Common myeloid progenitor, CD34-positive (primary cell): ENCODE measurements at places on chromosomes 7 and 10.

GRCh38 chr10:12511651-12512050 lies 162.3 kb downstream of the CAMK1D start:
- no peak for DNase-seq

GRCh38 chr10:106396192-106396591 lies 768.3 kb downstream of the SORCS1 start:
- DNase-seq, result no peak

DNA sequence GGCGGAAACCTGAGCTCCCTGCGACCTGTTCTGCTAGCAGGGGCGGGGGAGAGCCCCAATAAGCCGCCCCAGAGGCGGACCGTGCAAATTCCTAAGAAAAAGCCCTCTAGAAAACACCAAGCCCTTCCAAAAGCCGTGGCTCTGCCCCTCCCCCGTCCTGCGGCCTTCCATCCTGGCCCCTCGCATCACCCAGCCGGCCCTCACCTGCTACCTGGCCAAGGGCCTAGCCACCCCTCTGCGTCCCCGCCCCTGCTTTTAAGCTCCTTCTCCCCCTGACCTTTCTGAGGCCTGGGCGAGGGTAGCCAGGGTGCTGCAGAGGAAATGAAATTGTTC lies 24.9 kb downstream of the SKIDA1 start:
- no peak for DNase-seq

- no peak for DNase-seq
Measured at GRCh38 chr10:48973065-48973464, 33.4 kb upstream of the LRRC18 start.

- DNase-seq, result peak; percentile 14
Measured at GRCh38 chr7:130363026-130363847, 17.1 kb upstream of the CPA1 start.

DNA sequence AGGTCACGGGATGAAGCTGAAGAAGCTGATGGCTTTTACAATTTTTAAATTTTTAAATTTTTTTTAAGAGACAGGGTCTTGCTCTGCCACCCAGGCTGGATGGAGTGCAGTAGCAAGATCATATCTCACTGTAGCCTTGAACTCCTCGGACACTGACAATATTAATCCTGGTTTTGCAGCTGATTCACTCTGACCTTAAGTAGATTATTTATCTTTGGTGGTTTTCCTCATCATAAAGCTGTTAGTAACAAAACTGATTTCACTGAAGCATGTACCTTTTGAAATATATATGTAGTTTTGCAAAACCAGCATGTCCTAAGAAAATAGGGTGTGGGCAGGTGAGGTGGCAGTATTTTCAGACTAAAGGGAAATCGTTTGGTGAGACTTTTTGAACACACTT lies 56.0 kb downstream of the DYNC2I1 start:
- no peak for DNase-seq

DNA sequence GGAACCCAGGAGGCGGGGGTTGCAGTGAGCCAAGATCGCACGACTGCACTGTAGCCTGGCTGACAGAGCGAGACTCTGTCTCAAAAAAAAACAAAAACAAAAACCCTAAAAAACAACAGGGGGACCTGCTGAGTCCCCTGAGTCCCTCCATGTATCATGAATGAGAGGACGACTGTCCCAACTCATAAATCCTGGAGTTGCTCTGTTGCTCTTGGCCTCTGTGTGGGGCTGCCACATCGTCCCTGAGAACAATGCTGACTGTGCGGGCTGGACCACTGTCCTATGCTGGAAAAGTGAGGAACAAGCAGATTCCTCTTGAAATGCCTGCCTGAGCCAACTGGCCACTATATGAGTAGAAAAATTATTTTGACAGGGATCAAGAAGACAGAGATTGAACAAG lies 122.5 kb downstream of the IDE start:
- DNase-seq, result no peak

DNA sequence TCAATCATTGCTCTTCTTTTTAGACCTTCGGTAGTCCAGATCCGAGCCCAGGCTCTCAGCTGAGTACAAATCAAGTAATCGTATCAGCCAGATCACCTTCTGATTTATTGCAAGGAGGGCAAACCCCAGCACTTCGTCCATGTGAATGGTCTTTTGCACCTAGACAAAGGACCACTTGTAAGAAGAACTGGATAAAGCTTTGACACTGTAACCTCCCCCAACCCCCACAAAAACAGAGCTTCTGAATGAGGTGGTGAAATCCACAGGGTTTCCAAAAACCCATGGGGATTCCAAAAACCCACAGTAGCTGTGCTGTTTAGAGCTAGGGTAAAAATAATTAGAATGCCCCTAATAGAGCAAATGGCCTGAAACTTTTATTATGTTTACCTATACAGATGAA lies 148.8 kb upstream of the ODAD2 start:
- no peak for DNase-seq

GRCh38 chr10:26291721-26292480 lies 75.3 kb downstream of the GAD2 start:
- no peak for DNase-seq

DNA sequence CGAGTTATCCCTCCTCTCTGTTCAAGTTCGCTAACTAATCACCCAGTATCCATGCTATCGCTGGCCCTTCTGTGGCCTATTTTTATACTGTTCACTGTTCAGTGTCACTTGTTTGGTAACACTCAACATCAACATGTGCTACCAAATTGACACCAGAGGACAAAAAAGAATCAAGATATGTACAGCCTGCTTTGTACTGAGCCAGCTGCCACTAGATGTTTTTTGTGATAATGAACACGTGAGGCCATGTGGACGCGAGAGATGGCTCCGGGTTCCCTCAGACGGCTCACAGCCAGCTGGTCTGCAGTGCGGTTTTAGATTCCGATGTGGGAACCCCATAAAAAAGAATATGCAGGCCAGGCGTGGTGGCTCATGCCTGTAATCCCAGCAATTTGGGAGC lies 21.2 kb downstream of the CAV1 start:
- DNase-seq, result no peak

DNA sequence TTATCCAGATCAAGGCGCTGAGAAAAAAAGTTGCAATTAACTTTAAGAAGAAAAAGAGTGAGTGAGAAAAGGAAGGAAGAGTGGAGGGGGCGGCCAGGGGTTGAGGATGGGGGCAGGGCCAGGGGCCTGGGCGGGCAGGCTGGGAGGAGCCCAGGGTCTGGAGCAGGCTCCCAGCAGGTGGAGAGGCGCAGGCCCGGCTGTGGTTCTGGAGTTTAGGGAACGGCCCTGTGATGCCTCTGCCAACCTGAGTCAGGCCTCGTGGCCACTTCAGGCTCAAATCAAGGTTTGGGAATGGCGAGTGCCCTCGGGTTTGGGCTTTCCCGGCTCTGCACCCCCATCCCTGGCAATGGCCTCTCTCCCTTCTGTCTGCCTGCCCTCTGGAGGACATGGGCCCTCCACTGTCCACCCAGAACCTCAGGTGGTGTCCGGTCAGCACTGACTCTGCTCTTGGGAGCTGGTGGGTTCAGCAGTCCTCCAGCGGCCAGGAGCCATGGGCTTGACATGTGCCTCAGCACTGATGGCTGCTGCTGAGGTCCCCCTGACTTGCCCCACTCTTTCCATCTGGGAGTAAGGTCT lies 41.0 kb upstream of the EMX2 start:
- no peak for DNase-seq

DNA sequence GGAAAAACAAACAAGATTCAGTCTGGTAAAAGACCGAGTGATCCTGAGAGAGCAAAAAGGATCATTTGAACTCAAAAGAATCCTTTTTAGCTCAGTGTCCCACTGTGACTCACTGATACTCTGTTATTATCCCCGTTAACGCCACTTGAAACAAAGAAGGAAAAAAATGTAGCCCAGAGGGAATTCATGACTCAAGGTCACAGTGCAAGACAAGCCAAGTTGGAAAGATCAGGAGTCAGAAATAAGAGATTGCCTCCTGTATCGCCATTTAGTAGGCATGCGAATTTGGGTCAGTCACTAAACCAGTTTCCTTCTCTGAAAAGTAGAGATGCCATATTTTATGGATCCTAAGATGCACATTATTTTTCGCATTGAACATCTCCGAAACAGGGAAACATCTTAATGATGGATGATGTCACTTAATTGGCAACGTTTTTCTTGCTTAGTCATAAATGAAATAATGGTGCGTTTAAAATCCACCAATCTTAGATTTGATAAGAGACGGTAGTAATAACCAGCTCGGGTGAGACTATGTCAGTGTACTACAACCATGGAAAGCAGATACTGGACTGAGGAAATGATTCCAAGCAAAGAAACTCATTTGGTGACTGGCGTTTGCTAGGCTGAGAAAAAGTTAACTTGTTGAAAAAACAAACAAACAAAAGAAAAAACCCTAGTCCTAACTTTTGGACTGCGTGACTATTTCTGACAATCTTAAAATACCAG lies 502.0 kb upstream of the CELF2 start:
- no peak for DNase-seq

GRCh38 chr10:20142311-20142710 lies 326.1 kb downstream of the PLXDC2 start:
- DNase-seq, result no peak

- no peak for DNase-seq
Measured at GRCh38 chr10:69938541-69938991, 114.1 kb upstream of the MACROH2A2 start.
